Amniotic stem cell (primary cell): ENCODE measurements at places on chromosomes 6 and 20.

GRCh38 chr6:21185861-21186478 is 407.6 kb upstream of the SOX4 start:
- DNase-seq = no peak

DNA sequence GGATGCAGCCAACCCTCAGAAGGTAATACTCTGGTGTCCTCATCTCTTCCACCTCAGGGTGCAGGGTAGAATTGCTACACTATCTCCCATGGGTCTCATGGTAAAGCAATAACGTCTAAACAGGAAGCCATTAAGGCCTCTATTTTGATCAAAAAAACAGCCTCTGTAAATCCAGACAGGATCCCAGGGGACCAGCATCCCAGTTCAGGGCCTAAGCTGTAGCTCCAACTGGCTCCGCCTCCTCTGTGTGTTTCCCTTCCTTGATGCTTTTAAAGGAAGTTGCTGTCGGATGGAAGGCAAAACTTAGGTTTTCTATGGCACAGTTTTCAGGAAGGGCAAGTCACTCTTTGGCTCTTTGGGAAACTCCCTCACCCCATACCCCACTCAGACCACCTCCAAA is 222.0 kb downstream of the MAFB start:
- DNase-seq = no peak

GRCh38 chr6:110404607-110405006 is 10.8 kb downstream of the DDO start:
- no peak for DNase-seq

DNA sequence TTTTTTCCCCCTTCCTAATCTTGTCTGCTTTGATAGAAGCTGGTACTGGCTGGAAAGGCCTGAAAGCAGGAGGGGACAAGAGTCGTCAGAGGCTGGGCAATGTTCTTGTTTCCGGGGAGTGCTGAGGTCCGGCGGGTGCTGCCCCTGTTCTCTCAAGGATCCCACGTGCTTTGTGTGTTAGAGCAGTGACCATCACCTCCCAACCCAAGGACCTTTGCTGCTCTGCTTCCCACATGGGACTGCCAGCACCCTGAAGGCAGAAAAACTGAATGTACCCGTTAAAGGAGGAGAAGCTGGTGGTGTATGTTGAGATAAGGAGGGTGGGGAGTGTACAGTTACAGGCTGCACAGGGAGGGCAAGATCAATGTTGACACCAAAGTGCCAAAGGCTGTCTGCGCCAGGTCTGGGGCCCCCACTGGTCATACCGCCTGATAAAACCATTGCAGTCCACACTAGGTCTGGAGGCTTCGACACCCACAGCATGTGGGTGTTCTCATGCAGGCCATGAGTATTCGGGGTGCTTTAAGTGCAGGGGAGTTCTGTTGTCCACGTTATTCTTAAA is 15.0 kb downstream of the C20orf173 start:
- no peak for DNase-seq

DNA sequence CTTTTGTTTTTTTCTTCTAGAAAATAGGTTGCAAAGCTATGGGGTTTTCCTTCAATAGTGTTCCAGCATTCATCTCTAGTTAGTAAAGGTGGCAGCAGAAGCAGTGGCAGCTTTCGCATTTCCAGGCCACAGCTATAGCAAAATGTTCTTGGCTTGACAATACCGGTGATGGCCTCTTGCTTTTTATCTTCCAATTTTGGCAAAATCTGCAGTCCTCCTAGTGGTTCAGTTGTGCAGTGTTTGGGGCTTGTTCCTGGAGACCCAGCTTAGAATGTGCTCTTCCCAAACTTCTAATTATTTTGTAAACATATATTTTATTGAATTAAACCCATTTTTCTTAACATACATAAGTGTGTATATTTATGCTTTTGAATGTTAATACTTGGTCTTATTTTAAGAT is 370.6 kb upstream of the MAN1A1 start:
- no peak for DNase-seq

- no peak for DNase-seq
Measured at GRCh38 chr6:161836643-161837448, 563.0 kb upstream of the AGPAT4 start.

DNA sequence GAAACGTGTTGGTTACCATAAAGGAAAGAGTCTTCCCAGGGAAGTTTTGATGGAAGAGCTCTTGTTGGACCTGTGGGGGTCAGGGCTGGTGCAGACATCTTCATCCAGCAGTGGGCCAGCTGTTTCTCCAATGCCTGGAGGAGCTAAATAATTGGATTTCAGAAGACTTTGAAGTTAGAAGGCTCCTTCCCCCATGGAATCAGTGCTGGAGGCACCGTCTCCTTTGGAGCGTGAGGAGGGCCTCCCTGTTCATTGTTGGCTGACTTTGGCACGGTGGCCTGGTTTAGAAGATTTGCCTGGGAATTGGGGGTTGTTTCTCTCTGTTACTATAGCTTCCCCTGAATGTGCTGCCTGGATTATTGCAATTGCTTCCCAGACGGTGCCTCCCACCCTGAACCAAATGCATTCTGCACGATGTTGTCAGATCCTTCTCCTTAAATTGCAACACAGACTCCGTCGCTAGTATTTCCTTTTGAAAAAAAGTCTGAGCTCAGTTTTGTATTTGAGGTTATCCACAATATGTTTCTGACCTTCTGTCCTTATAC is 27.7 kb upstream of the KCNG1 start:
- DNase-seq = no peak

DNA sequence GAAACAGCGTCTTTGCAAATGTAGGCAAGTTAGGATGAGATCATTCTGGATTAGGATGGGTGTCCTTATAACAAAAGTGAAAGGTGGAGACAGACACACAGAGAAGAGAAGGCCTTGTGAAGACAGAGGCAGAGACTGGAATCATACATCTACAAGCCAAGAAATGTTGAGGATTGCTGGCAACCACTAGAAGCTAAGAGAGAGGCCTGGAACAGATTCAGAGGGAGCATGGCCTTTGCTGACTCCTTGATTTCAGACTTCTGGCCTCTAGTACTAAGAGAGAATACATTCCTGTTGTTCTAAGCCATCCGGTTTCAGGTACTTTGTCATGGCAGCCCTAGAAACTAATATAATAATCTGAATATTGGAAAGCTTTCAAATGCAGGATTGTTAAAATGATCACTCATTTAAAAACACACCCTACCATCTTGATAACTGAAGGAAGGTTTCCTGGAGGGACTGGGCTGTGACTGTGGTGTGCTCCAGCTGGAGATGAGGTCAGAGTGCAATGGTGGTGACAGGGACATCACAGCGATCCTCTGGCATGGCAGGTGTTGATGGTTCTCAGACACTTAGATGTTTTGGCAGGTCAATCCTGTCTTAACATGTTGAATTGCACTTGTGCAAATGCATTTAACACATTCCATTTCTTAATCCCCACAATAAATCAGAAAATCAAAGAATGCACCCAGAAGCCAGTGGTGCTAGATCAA is 25.1 kb downstream of the CD83 start:
- no peak for DNase-seq

DNA sequence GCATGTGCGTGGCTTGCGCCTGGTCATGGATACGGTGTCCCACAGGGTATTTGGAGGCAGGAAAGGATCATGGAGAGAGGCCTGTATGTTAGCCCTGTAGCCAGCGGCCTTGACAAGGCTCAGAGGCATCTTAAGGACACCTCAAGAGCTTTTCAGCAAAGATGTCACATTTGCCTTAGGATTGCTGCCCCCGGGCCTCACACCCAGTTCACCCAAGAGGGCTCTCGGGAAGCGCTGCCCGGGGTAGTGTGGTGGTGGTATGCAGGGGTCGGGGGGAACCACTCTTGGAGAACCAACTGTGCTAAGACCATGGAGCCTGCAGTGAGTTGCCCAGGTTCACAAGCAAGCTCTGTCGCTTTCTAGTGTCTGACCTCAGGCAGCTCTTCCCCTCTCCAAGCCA is 36.9 kb upstream of the VSTM2L start:
- no peak for DNase-seq

DNA sequence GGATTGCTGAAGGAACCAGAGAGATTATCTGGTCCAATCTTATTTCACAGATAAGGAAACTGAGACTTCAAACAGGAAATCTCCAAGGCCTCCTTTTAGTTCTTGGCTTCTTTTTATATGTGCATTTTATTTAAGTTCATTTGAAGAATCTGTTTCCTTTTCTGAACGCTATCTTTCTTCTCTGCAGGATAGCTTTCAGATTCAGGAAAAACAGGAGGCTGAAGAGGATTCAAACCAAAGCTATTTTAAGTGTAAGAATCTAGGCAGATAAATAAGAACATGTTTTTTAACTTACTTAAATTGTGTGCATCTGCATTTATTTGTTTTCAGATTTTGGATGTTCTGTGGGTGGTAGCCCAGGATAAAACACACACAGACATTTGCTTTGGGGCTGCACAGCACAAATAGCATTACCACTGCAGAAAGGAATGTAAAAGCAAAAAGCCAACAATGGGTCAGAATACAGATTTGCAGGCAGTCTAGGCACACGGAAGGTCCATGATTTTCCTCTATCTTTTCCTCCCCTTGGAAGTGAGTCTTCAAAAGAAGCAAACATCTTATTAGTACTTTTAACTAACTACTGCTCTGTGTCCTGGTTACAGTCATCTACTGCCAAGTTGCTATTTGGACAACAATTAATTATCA is 188.8 kb upstream of the TBX18 start:
- DNase-seq = no peak

GRCh38 chr6:70310063-70310694 is 7.3 kb upstream of the COL9A1 start:
- peak; percentile 17 for DNase-seq

- DNase-seq = peak; percentile 30
Measured at GRCh38 chr6:121436960-121437850, 1.8 kb downstream of the GJA1 start.

DNA sequence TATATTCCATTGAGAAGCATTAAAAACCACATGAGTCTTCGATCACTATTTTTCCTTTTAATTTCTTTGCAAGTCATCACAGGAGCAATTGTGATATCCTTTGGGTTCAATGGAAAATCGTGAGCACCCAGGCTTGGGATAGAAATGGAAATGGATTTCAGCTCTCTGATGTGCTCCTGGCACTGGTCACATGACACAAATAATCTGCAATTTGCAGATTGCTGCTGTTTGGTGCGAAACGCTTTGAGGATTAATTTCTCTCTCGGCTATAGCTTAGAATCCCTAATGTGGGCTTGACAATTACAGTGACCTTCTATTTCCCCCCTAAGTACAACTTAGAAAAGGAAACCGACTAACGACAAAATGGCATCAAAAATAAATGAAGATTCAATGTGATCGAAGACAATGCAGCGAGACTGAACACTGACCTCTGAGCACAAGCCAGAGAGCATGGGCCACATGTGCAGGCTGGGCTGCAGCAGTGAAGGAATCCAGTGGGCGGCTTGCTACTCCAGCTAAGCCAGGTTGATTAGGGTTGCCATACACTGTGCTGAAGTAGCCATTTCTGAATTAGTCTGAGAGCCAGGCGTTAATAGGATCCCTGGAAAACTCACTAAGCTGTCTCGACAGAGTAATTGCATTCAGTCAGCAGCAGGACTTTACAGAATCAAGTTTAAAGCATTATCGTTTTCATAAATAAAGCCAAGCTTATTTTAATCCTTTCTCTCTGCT is 301.8 kb upstream of the AGPAT4 start:
- no peak for DNase-seq

DNA sequence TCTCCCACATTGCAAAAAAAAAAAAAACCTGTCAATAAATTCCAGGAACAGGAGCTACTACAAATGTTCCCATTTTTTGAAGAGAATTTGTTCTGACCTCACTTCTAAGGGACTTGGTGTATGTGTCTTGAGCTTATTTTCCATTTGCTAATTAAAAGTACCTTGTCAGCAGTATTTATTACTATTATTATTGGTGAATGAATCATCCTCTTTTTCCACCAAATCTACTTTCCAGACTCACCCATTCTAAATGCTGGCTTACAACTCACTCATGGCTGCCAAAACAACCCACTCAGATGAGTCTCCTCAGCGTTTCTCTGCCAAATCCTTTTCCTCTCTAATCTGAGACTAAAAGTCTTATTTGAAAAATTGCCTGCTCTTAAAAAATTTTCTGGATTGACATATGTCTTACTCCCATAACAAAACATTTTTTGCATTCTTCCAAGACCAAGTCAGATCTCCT is 33.2 kb upstream of the TASP1 start:
- DNase-seq = no peak

DNA sequence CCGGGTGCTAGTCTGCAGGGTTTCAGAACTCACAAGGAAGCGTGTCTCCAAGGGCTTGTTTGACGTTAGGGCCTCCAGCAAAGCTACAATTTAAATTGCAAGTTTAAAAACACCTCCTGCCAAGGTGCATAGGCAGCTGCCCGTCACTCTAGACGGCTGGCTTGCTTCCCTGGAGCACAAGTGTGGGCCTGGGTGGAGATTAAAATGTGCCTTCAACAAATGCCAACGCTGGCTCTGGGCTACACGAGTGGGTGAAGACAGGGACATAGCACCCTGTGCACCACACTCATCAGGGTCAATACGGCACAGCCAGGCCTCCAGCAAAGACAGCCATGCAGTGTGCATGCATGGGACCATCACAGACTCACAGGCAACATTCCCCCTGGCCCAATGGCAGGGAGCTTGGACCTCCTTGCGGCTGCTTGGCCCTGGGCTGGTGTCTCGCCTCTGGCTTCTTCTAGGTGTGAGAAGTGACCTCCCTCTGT is 48.4 kb upstream of the FRMD1 start:
- DNase-seq = no peak

- DNase-seq = no peak
Measured at GRCh38 chr6:16621002-16621401, 140.3 kb downstream of the ATXN1 start.

DNA sequence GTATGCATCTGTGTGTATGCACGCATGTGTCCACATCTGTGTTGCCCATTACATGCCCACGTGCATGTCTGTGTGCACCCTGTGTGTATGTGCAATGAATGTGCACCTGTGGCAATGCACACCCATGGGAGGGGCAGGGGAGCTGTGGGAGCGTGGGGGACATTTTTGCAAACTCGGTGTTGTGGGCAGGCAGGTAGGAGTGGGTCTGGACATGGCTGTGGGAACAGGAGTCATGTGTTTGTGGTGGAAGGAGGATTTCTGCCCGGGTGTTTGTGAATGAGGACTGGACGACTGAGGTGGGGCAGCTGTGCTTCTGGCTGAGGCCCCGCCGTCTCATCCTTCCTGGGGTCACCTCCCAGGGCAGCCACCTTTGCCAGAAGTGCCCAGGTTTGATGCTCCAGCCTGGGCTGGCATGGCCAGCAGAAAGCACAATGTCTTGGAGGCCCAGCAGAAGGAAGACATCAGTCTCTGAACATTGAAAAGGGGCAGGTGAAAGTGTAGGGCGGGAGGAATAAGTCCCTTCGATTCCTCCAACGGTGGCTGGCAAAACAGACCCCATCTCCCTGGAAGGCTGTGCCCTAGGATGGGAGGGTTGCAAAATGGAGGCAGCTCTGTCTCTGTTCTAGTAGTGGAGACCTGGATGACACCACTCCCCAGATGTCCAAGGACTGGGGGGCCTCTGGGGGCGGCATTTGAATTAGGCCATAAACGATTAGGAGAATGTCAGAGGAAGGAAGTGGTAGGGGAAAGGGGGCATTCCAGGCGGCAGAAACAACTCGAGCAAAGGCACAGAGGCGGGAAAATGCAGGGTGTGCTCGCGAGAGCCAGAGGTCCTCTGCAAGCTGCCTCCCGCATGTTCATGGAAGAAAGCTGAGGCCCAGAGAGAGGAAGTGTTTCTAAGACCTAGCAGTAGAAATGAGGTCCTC is 19.1 kb upstream of the ARMC12 start:
- DNase-seq = no peak
